ENCODE measurements at places on chromosomes 5 and 9.

GRCh38 chr5:5826911-5827310 lies 404.4 kb downstream of the ICE1 start:
- DNase-seq, result no peak

DNA sequence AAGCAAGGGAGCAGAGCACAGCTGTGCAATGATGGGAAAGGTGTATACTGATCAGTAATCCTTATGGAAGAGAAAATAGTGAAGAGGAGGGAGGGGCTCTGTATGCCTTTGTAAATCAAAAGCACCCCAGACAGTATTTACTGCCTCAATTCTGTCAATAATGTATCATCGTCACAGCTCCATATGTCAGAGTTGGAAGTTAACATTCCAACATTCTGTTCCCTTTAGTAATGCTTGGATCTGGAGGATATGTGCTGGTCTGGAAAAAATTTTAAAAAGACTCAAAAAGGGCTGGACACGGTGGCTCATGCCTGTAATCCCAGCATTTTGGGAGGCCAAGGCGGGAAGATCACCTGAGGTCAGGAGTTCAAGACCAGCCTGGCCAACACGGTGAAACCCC lies 310.4 kb downstream of the ACTL7B start:
- no peak for DNase-seq

- no peak for DNase-seq
These were observed 59.0 kb upstream of the C9orf72 start for GRCh38 chr9:27632254-27632653.

DNA sequence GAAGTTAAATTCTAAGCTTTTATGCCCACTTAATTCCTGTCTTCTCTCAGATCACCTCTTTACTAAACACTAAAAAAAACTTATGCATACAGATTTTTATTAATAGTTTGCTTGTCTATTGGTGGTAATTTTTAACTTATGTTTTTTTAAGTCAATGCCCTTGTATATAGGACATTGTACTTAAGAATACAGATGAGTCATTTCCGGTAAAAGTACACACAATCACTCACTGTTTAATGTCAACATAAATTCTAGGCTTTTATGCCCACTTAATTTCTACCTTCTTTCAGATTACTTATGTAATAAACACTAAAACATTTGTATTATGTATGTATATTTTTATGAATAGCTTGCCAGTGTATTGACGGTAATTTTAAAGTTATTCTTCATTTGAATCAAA lies 872.8 kb upstream of the CDH9 start:
- no peak for DNase-seq

DNA sequence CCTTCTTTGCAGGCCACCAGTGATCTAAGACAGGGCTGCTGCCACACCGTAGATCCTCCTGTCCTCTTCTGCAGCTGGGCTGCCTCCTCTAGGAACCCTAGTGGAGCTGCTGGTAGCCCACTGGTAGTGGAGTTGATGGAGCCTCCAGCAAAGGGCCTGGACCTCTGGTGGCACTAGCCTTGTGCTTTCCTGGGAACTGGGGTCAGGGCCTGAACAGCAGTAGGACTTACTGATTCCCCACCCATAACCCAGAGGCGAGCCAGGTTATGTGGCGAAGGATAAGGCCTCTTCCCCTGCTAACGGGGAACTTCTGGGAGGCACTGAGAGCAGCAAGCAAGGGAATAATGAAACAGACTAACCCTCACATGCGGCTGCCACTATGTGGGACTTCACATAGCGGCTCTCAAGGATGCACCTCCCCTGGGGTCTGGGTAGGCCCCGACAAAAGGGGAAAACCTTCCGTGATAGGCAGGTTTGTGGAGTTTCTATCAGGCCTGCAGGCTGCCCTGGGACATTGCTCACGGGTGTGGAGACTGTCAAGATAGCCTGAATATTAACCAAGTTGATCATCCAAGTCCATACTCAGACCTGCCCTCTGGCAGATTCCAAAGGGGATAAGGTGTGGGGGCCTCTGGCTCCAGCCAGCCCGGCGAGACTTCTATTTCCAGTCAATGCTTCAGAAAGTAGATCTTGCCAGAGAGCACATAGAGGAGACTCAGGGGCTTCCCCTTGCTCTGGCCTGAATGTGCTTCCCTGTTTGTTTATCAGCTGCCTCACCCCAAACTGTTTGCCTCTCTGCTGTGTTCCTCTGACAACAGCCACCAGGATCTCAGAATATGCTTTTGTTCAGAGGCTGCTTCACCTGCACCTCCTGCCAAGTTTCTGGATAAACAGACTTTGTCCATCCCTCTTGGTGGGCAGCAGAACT lies 7.4 kb downstream of the SLC22A4 start:
- no peak for DNase-seq

DNA sequence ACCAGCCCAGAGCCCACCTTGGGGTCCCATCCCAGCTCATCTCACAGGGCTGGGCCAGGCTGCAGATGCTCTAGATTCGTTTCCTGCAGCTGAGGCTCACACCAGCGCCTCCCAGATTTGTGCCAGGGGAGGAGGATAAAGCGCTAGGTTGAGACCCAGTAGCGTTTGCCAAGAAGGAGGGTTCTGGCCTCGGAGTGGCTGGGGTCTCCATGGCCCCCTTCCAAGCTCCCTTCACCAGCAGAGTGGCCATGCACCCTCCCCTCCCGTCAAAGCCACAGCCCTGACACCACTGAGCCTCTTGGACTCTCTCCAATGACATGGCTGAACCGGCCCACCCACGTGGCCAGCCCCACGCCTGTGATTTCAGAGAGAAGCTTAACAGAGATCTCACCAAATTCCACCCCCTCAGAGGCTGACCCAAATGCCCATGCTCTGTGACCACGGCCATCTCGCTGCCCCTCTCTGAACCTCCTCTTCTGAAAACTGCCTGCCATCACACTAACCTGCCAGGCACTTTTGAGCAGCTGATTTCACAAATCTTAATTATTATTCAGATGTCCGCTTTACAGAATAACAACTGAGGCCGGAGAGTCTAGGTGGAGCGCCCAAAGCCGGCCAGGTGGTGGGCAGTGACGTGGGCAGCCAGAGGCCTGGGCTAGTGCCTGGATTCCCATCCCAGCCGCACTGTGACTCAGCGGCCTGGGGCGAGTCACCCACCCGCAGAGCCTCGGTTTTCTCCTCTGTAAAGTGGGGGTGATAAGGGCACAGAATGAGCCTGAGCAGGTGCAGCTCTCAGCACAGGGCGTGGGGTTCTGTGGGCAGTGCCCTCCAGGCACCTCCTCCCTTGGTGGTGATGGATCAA lies 155.7 kb downstream of the C9orf50 start:
- DNase-seq, result peak; percentile 70

DNA sequence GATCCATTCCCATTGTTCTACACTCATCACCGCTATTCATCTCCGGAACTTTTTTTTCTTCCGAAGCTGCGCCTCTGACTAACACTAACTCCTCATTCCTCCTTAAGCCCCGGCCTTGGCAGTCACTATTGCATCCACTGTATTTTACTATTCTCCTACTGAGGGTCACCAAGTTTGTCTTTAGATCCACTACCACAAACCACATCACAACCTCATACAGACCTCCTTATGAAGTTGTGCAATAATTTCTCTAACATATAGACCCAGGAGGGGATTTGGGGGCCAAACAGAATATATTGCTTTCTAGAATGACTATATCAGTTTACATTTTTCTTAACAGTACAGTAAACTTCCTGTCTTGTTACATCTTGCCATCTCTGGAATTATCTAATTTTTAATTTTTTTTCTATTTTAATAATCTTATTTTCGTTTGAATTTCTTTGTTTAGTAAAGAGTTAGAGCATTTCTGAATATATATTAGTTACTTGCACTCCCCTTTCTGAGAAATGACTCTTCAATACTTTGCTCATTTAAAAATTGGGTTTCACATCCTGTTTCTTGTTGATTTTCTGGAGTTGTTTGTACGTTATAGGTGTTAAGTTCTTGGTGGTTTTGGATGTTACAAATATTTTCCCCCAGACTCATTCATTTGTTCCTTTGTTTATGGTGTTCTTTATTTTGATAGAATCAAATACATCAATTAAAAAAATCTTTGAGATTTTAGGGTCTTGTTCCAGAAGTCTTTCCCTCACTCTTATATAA lies 37.1 kb downstream of the DMRT2 start:
- no peak for DNase-seq

DNA sequence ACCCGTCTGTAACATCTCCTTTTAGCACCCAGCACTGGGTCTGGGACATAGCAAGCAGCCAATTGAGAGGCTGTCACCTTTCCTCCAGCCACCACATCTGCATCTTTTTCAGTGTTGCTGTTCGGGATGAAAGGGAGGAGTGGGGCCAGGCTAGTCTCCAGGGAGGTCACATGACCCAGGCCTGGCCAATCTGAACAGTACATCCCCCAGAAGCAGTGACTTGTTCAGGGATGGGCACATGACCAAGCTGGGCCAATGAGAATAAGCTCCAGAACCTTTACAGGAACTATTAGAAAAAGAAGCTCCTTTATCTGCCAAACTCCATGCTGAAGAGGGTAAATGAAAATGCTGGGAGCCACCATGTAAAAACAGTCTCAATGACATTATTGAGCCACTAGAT lies 359.0 kb downstream of the SLIT3 start:
- DNase-seq, result no peak

DNA sequence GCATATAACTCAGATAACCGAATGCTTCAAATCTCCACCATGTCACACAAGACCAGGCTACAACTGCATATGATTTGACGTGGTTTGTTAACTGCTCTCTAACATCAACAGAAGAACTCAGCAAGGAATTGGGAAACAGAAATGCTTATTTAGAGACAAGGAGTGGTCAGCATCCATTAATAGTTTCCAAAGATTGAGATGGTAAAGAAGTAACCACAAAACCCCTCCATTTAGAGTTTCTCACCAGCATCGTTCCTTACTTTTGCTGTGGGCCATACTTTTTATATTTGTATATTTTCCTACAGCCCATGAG lies 25.2 kb downstream of the DPYSL3 start:
- DNase-seq, result no peak

DNA sequence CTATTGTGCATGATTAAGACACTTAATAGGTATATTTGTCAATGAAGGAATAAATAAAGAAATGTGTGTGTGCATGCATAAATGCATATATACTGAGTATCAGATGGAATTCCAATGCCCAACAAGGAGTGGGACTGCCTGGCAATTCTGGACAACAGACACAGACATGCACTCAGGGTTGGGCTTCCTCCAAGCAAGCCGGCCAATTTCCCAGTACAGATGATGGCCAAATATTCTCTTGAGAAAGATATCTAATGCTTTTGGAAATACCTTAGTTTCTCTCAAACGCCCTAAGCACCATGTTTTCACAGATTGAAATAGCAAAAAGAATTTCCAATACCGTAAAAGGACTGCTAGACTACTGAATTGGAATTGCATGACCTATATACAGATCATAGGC lies 11.1 kb downstream of the FTMT start:
- DNase-seq, result no peak

- DNase-seq, result no peak
These were observed 781 bp downstream of the FOXD1 start for GRCh38 chr5:73447530-73448462.

GRCh38 chr9:132698989-132699388 lies 28.7 kb downstream of the GTF3C4 start:
- DNase-seq, result no peak

GRCh38 chr5:56525113-56525512 lies 290.2 kb upstream of the MAP3K1 start:
- DNase-seq, result no peak

DNA sequence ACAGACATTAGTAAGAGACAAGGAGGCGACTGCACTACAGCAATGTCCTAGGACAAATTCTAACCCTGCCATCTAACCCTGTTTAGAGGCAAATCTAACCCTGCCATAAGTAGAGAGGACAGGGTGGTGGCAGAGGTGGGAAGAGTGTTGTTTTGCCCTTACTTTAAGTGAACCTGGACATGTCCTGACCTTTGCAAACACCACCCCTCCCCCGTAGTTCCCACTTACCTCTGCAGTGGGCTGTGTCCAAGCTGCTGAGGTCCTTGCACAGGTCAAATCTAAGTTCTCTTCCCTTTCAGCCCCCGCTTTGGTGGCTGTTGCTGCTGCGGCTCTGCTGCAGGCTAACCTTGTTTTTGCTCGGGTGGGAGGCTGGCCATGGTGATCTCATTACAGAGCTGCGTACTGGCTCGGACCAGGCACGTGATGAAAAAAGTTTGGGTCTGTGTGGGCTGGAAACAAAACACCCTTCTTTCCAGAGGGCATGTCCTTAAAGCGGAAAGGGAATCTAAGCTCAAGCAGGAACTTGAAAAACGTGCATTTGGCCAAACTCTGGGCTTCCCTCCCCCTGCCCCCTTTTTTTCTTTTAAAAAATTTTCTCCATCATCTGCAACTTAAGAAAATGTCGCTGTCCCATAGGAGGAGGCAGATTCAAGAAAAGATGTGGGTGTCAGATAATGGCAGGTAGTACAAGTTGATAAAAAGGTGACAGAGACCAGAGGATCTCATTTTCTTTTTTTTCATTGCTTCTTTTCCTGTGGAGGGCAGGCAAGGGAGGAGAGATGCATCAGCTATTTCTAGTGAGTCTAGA lies at the start of gene FAXDC2:
Gene FAXDC2 (minus strand): TSS at position 349 of the 808 bp plus-strand sequence. CDS start 12,425 bp downstream, outside the sequence.
- DNase-seq, result peak; percentile 82

GRCh38 chr5:53249529-53250200 lies 140.1 kb upstream of the MOCS2 start:
- no peak for DNase-seq

DNA sequence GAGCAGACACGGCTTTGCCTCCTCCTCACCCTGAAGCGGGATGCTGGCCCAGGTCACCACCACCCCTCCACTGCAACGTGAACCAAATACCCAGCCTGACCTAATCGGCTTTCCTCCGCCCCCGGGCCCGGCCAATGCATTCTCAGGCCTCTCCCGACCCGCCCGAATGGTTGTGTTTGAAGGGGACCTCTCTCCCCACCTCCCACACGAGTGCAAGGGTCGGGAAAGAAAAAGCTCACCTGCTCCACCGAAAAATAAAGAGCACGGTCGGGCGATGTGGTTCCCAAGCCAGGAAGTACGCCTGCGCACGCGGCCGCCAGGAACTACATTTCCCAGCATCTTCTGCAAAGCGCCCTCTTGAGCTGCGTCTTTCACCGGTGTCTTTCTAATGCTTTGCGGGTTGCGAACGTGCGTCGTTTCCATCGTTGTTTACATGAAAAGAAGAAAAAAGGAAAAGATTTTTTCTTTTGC lies at the start of gene ZNF883:
Gene ZNF883 (minus strand): TSS at position 282 of the 471 bp plus-strand sequence.
- peak; percentile 80 for DNase-seq

DNA sequence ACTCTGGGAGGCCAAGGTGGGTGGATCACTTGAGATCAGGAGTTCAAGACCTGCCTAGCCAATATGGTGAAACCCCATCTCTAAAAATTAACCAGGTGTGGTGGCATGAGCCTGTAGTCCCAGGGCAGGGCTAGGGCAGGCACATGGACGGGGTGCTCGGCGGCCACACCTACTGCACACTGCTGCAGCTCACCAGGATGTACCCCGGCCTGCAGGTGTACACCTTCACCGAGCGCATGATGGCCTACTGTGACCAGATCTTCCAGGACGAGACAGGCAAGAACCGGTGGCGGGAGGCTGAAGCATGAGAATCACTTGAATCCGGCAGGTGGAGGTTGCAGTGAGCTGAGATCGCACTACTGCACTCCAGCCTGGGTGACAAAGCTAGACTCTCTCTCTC lies 3.2 kb downstream of the ST6GALNAC4 start:
- no peak for DNase-seq
